Pancreas (tissue), 10 donors: ENCODE measurements at places on chromosomes 12 and 14. TPM values are rescaled to one million over a fixed set of nuclear protein-coding genes. Genes with fewer than 3 reads are reported as not detected.

Gene WSCD2
- total RNA-seq = 0.14 TPM

Gene TGM1
- total RNA-seq = 2.1 TPM

Gene SLCO1B1
- total RNA-seq = not detected

Gene BEGAIN
- total RNA-seq = 9.3 TPM

Gene MTERF2
- total RNA-seq = 13.6 TPM

Gene TRHDE
- total RNA-seq = 18.7 TPM
